ENCODE measurements at places on chromosomes 7 and 10. TPM values are rescaled to one million over a fixed set of nuclear protein-coding genes. Genes with fewer than 3 reads are reported as not detected.

The NKX1-2 gene
- not detected for total RNA-seq

The FAM237B gene
- not detected for total RNA-seq

The GIMAP2 gene
- total RNA-seq, result 10.0 TPM

The SEMA3C gene
- total RNA-seq, result 139 TPM

The MRC1 gene
- total RNA-seq, result 16.8 TPM

The MNX1 gene
- total RNA-seq, result 0.18 TPM

The ANXA11 gene
- total RNA-seq, result 96.7 TPM

The AFAP1L2 gene
- total RNA-seq, result 41.6 TPM

The FAM200A gene
- total RNA-seq, result 9.6 TPM

The BLNK gene
- total RNA-seq, result 25.1 TPM

The CALHM3 gene
- not detected for total RNA-seq

The CDC14C gene
- not detected for total RNA-seq

The TMEM196 gene
- total RNA-seq, result not detected

The LAMB1 gene
- 493 TPM for total RNA-seq

The POR gene
- total RNA-seq, result 59.2 TPM

The COL13A1 gene
- 13.0 TPM for total RNA-seq

The AGK gene
- total RNA-seq, result 37.1 TPM

The ERV3-1 gene
- total RNA-seq, result 36.7 TPM

The ZP3 gene
- total RNA-seq, result 1.5 TPM

The OLAH gene
- 0.23 TPM for total RNA-seq

The BRI3 gene
- 55.6 TPM for total RNA-seq

The SPOCK2 gene
- total RNA-seq, result 73.7 TPM

The AKR1C3 gene
- 25.2 TPM for total RNA-seq

The PURB gene
- total RNA-seq, result 36.0 TPM

The HHEX gene
- total RNA-seq, result 5.3 TPM

The VWA2 gene
- 3.0 TPM for total RNA-seq

The FANK1 gene
- total RNA-seq, result 4.9 TPM

The CDK14 gene
- 69.2 TPM for total RNA-seq

The SKAP2 gene
- 11.2 TPM for total RNA-seq

Data from metanephros (tissue), 2 donors.